ENCODE measurements at places on chromosomes 16 and 17. TPM values are rescaled to one million over a fixed set of nuclear protein-coding genes. Genes with fewer than 3 reads are reported as not detected.
A peak's percentile ranks its signal among the peaks of the same experiment; 100 is the strongest.

DNA sequence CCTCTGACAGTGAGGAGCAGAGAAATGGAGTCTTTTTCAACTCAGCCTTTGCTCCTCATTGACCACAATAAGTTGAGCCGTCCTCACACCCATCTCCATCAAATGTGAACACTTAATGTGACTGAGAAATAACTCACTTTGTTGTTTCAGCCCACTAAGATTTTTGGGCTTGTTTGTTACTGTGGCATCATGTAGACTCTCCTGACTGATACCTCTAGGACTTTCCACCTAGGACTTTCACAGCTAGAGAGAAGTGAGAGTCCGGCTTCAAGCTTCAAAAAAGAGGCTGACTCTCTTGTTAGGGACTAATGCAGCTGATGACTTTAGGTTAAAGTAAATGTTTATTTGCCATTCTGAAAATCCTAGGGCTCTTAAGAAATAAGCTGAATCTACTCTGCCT is 435.0 kb downstream of the TMEM114 start:
- H3K36me3 ChIP-seq, result no peaks in the 10 kb centered on the region
- no peaks in the 10 kb centered on the region for H3K27me3 ChIP-seq
- H3K4me1 ChIP-seq, result no peaks in the 10 kb centered on the region
- no peak overlapping the region for H3K4me3 ChIP-seq

- DNase-seq, result no peak
- H3K27me3 ChIP-seq, result peaks cover 9% of the 10 kb centered on the region
- H3K27ac ChIP-seq, result no peak overlapping the region
- no peaks in the 10 kb centered on the region for H3K4me1 ChIP-seq
- no peak overlapping the region for H3K4me3 ChIP-seq
These were observed 848.6 kb upstream of the RBFOX1 start for GRCh38 chr16:6484081-6484480.

- no peak overlapping the region for H3K4me3 ChIP-seq
- H3K4me1 ChIP-seq, result no peaks in the 10 kb centered on the region
- no peaks in the 10 kb centered on the region for H3K36me3 ChIP-seq
- no peak for DNase-seq
These were observed 329.1 kb downstream of the CDH13 start for GRCh38 chr16:82955741-82956348.

DNA sequence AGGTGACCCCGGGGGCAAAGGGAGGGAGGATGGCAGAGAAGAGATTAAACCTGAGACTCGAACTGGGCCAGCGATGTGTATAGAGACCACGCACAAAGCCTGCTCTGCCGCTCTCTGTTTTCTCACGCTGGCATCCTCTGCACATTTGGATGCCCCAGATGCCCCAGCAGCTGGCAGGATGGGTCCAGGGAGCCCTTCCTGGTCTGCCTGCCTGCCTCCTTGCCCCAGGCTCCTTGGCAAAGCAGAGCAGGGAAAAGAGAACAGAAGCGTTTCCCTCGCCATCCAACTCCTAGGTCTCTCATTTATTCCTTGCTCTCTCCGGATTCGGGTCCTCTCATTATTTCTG is 5.2 kb upstream of the PIPOX start:
- DNase-seq, result no peak
- H3K27me3 ChIP-seq, result no peaks in the 10 kb centered on the region
- no peak overlapping the region for H3K27ac ChIP-seq
- no peaks in the 10 kb centered on the region for H3K4me1 ChIP-seq
- H3K36me3 ChIP-seq, result no peaks in the 10 kb centered on the region

DNA sequence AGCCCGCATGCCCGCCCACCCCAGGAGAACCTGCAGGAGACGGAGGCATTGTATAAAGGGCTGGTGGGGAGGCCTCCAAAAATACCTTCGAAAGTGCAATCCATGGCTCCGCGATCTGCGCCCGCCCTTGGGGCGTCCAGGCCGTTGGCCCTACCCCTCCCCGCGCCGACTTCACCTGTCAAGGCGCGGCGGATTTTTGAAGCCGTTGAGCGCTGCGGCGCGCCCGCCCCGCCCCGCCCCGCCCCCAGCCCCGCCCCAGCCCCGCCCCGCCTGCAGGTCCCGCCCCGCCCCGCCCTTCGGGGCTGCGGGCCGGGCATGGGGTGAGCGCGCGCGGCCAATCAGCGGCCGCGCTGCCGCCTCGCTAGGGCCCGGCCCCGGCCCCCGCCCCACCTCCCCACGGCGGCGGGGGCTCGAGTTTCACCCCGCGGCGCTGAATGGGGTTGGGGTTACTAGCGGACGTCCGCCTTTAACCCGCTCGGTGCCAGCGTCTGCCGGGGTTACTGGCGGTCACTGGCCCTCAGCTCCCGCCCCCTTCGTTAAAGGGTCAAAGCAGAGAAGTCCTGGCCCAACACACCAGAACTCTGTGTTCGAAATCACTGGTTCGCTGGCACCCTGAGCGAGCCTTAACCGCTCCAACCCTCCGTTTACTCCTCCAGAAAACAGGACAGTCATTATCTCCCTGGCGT is 13.2 kb downstream of the SREBF1 start:
- H3K27ac ChIP-seq, result peak overlapping the region; percentile 94
- H3K36me3 ChIP-seq, result peaks cover 8% of the 10 kb centered on the region
- H3K4me1 ChIP-seq, result peaks cover 61% of the 10 kb centered on the region

DNA sequence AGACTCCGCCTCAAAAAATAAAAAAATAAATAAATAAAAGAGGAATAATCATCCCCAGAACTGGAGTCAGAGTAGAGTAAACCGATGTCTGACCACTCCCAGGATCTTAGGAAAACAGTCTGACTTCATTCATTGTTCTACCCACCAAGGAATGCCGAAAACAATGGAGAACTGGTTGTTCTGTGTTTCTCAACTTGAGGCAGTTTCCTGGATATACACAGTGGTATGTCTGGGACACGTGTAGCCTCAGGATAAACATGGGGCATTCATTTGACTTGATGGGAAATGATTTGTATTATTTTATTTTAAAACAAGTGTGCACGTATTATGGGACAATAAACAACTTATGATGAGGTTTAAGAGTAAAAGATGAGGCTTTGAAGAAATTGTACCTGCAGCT is 32.8 kb upstream of the PAFAH1B1 start:
- H3K27me3 ChIP-seq, result no peaks in the 10 kb centered on the region
- H3K27ac ChIP-seq, result no peak overlapping the region
- no peak for DNase-seq
- no peak overlapping the region for H3K4me3 ChIP-seq
- H3K36me3 ChIP-seq, result no peaks in the 10 kb centered on the region

- H3K4me3 ChIP-seq, result peak overlapping the region; percentile 66
- H3K4me1 ChIP-seq, result peaks cover 18% of the 10 kb centered on the region
- H3K27me3 ChIP-seq, result no peaks in the 10 kb centered on the region
- DNase-seq, result no peak
- peak overlapping the region; percentile 83 for H3K27ac ChIP-seq
- H3K36me3 ChIP-seq, result no peaks in the 10 kb centered on the region
These were observed 57.2 kb upstream of the GSE1 start for GRCh38 chr16:85555719-85556455.

DNA sequence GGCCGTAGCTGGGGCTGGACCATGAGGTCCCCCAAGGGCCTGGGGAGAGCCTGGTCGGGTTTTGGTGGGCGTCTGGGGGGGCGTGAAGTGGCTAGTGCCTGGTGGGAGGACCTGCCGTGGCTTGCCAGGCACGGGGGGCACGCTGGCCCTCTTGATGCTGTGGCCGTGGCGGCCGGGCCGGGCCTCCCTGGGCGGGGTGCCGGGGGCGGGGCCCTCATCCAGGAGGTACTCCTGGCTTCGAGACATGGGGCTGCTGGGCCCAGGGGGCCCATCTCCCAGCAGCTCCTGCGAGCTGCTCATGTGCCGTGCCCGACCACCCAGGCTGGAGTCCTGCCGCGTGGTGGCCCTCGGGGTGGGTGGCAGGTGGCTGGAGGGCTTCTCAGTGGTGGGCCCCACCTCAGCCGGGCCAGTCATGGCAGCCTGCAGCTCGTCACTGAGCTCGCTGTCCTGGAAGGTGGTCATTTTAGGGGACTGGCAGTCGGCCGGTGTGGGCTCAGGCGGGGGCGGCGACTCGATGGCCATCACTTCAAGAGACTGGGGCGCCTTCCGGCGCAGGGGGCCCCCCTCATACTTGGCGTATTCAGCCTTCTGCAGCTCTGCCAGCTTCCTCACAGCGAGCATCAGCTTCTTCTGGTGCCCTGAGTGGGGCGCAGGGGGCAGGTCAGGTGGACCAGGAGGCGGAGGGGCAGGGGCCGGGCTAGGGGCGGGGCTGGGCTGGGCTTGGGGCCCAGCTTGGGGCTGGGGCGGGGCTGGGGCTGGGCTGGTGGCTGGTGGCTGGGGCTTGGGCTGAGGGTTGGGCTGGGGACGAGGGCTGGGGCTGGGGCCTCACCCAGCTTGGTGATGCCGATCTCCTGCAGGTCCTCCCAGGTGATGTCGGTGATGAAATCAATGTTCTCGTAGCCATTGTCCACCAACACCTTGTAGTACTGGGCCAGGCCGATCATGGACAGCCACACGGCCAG is 15.2 kb downstream of the CASKIN1 start:
- H3K36me3 ChIP-seq, result no peaks in the 10 kb centered on the region
- no peak overlapping the region for H3K4me3 ChIP-seq
- H3K4me1 ChIP-seq, result no peaks in the 10 kb centered on the region

CEMP1 gene
- 8.1 TPM for total RNA-seq

LAT gene
- 4.7 TPM for total RNA-seq
